Activated T-helper 9 cell treated with anti-CD3 and anti-CD28 coated beads, Interleukin-2, amount 50 U/mL, for 16 hours (primary cell): ENCODE measurements at places on chromosomes 2 and 18.

DNA sequence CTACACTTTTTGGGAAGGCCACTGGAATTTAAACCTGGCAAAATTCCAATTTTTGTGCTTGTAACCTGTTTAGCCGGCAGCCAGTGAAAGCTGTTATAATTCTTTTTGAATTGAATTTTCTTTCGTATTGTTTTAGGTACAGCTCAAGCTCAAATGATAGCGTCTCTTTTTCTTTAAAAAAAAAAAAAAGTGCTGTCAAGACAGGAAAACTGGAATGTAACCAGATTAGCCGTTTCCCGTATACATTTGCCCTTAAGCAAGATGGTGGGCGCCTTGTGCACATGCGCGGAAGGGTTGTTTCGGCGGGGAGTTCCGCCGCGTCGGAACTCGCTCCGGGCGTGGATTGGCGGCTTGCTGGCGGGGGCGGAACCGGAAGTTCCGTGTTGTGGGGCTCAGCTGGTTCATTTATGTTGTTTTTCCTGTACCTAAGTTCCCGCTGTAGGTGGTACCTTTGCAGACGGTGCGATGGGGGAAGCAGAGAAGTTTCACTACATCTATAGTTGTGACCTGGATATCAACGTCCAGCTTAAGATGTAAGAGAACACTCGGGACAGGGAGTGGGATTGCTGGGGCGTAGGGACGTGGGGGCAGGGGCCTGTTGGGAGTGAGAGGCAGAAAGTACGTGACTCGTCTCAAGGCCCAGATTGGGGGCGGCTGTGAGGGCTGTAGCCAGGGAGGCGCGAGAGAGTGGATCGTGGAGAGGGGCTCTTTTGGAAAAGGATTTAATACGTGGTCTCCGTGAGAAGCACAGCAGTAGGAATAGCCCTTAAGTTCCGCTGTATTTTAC lies at the start of gene PIK3C3:
TSS of gene PIK3C3 (plus strand) at position 408 of the 787 bp plus-strand sequence. CDS start at position 466, 58 bp downstream.
- DNase-seq: peak; percentile 95

DNA sequence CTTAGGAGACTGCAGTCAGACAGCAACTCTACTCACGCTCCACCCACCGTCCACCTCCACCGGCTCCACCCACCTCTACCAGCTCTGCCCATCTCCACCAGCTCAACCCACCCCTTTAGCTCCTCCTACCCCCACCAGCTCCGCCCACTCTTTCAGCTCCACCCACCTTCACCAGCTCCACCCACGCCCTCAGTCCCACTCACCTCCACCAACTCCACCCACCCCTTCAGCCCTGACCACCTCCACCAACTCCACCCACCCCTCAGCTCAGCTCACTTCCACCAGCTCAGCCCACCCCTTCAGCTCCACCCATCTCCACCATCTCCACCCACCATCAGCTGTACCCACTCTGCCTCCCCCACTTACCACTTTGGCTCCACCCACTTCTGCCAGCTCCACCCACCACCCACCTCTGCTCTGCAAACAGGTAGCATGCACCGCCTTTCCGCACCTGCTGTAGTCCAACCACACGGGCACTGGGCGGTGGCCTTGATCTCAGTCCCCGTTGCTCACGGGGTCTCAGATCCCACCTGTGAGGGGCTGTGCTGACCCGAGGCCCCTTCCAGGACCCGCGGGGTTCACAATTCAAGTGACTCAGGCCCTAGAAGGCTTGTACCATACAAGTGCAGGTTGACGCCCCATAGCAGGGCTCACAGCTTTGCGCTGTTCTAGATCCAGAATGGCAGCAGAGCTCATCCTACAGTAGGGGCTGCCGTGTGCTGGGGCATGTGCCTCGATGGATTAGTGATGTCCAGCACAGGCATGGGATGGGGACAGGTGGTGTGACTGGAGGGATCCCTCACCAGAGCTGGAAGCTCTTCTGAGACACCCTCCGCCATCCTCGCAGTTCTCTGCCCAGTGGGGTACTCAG lies 77.2 kb upstream of the OTOS start:
- no peak for DNase-seq

- no peak for DNase-seq
These were observed 69.8 kb downstream of the NEB start for GRCh38 chr2:151664520-151664919.

DNA sequence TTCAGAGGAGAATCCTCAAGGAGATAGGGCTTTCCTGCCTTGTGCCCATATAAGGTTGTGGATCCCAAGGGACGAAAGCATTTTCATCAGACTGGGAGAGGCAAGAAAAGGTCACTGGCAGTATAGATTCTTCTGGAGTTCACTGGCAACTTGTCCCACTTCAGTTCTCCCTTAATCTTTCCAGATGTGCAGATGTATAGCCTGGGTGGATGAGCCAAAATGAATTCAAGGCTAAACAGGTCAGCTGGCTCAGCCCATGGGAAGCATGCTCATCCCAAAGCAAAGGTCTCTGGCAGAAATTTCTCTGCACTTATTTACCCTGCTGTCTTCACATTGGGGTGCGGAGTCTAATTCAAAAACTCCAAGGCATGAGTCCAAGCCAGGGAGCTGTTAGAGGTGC lies 148.9 kb upstream of the TNP1 start:
- DNase-seq: no peak

DNA sequence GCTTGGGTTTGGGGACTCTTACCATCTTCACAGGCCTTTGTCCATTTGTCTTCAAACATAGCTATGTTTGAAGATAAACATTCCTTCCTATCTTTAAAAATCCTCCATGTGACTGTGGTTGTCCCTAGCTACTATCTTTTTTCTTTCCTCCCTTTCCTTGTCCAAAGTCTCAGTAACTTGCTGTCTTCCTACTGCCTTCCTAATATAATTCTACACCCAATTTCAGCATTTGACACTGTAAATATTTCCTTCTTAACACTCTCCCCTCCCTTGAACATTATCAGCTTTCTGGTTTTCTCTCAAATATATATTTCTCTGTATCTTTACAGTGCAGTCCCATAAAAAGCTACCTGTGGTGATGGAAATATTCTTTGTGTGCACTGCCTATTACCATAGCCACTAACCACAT lies 5.3 kb upstream of the SP3 start:
- no peak for DNase-seq

DNA sequence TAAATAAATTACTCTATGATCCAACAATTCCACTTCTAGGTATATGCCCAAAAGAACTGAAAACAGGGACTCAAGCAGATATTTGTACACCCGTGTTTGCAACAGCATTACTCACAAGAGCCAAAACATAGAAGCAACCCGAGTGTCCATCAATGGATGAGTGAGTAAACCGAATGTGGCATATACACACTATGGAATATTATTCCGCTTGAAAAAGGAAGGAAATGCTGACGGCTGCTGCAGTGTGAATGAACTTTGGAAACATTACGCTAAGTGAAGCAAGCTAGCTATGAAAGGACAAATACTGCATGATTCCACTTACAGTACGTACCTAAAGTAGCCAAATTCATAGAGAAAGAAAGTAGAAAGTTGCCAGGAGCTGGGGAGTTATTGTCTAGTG lies 32.2 kb downstream of the MREG start:
- DNase-seq: no peak

GRCh38 chr18:70072678-70073077 lies 125.0 kb upstream of the CD226 start:
- DNase-seq: no peak

GRCh38 chr18:57802213-57803102 lies 657 bp downstream of the ATP8B1 start:
- DNase-seq: no peak

- DNase-seq: no peak
These were observed 16.3 kb upstream of the RAB10 start for GRCh38 chr2:26017464-26018183.

GRCh38 chr2:212732860-212733259 lies 194.3 kb upstream of the ERBB4 start:
- no peak for DNase-seq

DNA sequence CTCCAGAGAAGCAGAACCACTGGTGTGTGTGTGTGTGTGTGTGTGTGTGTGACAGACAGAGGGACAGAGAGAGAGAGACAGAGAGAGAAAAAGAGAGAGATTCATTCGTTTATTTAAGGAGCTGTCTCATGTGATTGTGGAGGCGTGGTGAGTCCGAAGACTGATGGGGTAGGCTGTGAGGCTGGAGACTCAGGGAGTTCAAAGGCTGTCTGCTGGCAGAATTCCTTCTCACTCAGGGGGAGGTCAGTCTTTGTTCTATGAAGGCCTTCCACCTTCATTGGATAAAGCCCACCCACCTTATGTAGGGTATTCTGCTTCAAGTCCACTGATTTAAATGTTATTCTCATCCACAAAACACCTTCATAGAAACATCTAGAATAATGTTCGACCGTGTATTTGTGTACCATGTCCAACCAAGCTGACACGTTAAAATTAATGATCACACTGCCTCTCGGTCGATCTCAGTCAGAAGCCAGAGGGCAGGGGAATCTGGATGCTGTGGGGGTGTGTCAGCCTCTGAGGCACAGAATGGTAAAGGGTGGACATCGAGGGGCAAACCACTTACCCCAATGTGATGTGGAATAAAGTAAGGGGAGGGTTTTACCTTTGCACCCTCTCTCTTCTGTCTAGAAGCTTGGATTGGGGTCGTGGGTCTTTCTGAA lies 275.6 kb downstream of the SLC4A3 start:
- DNase-seq: no peak
